Fibroblast of villous mesenchyme (primary cell): ENCODE measurements at places on chromosomes 5 and 9. TPM values are rescaled to one million over a fixed set of nuclear protein-coding genes. Genes with fewer than 3 reads are reported as not detected.

- no peak for DNase-seq
Measured at GRCh38 chr9:95649801-95650213, 133.0 kb upstream of the PTCH1 start.

DNA sequence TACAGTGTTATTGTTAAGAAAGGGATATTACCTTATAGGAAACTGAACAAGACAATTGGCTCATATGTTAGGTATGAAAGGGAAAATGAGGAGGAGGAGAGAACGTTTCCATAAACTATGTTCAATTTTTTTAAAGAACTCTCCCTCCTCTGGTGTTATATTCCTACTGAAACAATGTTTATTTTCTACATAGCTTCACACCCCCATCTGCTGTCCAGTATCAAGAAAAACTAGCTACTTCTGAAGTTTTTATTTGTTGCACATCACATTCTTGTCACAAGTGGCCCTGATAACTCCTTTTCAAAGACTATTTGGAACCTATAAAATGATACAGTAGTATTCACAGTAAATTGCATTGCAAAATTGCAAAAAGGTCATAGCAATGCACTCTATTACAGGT, 223.4 kb upstream of the FAM174A start:
- no peak for DNase-seq

DNA sequence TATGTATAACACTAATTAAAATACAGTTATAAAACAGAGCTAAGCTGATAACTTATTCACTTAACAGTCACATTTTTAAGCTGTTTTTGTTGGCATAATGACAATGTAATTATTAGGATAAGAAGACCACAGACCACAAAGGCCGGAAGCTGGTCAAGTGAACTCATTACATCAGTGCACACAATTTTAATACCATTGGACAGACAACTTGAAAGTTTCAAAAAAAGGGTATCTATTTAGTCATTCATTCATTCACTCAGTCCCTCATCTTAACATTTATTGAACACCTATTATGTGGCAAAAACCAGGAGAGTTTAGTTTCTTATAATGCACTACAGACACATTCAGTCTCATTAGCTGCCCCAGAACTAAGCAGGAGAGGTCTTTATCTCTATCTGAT, 11.6 kb downstream of the ERP44 start:
- peak; percentile 49 for DNase-seq

DNA sequence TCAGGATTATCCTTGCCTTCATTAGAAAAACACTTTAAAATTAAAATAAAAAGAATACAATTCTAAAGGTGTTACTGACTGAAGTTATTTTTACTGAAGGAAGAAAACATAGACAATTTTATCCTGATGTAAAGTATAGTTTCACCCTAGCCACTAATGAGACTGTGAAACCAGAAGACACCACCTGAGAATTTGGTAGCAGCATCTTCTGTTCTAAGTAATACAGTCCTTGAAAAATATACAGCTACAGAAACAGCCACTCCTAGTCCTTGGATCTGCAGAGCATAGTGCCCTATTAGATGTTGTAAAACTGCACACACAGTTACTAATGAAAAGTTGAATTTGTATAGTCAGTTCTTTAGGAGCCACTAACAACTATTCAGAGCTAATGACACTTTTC, 377.7 kb downstream of the PRR16 start:
- no peak for DNase-seq

DNA sequence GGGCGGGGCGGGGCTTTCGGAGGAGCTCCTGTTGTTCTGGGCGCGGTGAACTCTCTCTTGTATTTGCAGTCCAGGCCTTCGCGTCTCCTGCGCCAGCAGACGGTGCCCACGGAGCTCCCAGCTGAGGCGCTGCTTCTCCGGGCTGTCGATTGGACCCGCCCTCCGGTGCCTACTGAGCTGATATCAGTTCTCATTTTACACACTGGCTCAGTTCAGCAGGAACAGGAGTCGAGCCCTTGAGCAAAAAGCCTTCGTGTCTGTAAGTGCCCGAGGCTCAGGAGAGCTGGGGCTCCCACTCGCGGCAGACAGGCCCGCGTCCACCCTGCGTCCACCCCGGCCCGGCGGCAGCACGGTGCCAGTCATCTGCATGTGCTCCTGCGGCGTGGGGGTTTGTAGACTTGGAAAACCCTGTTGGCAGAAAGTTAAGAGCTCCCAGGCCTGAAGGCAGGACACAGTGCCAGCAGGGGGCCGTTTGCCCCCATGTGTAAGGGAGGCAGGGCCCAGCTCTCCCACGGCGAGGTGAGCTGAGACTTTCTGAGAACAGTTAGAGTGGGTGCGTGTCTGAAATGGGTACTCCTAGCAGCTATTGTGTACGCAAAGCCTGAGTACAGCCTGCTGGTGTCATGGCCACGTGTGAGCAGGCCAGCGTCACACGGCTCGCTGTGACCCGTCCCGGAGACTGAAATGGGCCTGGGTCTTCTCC, 231.5 kb downstream of the FANCC start:
- DNase-seq = no peak

- DNase-seq = peak; percentile 86
Measured at GRCh38 chr9:115008536-115009270, 78.3 kb upstream of the TNFSF8 start.

DNA sequence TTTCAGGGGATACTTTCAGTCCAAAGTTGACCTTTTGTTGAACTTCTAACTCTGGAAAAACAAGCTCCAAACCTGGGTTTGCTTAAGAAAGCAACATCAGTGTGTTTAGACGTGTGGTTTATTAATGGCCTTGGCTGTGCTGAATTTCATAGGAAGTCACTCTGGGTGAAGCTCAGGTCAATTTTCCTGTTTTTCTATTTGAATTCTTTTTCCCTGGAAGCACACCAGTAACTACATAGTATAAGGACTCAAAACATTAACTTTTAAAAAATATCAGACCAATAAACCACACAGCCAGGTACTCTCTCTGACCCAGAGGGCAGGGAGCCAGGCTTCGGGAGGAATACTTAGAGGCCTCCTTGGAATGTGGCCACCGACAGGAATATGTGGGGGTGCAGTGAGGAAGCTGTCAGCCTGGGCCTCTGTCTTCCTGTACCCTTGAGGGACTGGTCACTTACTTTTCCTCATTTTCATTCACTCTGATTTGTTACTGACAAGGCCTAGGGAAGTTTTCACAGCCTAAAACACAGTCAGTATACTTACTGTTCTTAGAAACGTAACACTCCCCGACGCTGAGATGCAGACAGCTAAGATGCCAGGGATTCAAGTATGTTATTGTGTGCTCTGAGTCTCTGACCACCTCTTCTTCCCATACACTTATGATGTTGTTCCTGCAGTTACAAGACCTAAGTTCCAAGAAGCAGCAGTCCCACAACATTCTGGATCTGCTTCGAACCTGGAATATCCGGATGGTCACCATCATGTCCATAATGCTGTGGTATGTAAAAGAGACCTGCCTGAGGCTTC, 18.9 kb downstream of the SLC22A5 start:
- DNase-seq = peak; percentile 90

DNA sequence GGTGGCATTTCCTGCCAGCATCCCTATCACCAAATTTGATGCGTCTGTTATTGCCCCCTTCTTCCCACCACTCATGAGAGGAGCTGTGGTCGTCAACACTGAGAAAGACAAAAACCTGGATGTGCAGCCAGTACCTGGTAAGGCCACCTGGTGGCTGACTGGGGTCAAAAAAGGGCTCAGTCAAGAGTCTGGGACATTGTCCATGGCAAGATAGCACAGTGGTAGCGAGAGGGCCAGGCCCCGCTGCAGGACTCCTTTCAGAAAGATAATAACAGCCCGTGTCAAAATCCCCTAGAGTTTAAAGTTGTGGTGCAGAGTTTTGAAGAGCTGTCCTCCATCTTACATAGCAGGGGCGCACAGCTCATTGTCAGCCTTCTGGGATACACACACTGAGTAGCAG, 40.8 kb downstream of the CSF1R start:
- no peak for DNase-seq

DNA sequence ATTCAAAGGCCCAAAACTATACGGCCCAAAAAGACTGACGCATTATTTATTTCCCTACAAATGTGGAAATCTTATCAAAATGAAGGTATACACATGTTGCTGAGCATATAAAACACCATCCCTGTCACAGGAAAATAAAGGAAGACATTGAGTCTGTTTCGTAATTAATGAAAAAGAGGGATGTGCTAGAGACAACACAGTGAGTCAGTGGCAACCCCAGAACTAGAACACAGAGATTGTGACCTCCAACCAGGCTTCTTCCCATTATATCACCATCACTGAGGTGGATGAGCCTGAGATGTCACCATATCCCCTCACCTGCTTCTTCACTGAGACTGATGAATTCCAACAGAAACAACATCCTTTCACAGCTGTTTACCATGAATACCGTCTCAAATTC, 3.8 kb downstream of the NDUFA8 start:
- no peak for DNase-seq

DNA sequence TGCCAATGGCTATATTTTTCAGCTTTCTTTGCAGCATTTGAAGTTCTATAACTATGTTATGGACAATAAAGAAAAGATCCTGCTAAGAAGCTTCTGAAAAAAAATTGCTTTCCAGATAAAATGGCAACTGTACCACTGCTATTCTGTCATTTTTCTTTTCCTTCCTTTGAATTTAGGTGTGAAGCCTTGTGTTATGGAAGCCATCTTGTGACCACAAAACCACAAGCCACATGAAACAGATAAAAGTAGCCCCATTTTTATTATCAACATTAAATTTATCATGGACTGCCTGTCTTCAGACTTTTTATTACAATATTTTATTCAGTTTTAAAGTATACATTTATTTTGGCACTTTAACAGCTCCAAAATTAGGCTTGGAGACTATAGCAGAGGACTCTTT, 289.9 kb upstream of the ACTBL2 start:
- no peak for DNase-seq

DNA sequence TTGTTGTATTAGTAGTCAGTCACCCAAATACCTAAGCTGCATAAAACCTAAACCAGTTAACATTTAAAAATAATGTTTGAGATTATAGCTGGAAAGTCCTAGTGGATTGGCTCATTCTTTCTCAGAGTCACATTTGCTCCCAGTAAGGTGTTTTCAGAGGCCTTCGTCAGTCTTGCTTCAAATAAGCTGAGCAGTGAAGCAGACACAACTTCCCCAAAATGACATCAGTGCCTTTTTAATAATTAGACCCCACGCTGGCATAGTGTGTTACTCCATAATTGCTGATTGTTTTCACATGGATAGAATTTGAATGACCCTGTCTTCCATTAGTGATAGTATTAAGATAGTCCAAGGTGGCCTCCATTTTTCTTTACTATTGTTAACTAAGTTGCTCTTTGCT, 245.8 kb downstream of the PJA2 start:
- DNase-seq = no peak

- peak; percentile 90 for DNase-seq
Measured at GRCh38 chr5:124736082-124736804, 10.2 kb downstream of the ZNF608 start.

- no peak for DNase-seq
Measured at GRCh38 chr5:149552553-149553160, 1.4 kb upstream of the CSNK1A1 start.

HTR4 gene
- not detected in 2 replicates for total RNA-seq

TMC1 gene
- under 0.01 and 1.3 TPM in 2 replicates for total RNA-seq

DOCK8 gene
- total RNA-seq = 0.32 and 2.6 TPM in 2 replicates

MTX3 gene
- 12.5 and 13.2 TPM in 2 replicates for total RNA-seq
